A172 (cell line): ENCODE measurements at places on chromosomes 13 and 19.

DNA sequence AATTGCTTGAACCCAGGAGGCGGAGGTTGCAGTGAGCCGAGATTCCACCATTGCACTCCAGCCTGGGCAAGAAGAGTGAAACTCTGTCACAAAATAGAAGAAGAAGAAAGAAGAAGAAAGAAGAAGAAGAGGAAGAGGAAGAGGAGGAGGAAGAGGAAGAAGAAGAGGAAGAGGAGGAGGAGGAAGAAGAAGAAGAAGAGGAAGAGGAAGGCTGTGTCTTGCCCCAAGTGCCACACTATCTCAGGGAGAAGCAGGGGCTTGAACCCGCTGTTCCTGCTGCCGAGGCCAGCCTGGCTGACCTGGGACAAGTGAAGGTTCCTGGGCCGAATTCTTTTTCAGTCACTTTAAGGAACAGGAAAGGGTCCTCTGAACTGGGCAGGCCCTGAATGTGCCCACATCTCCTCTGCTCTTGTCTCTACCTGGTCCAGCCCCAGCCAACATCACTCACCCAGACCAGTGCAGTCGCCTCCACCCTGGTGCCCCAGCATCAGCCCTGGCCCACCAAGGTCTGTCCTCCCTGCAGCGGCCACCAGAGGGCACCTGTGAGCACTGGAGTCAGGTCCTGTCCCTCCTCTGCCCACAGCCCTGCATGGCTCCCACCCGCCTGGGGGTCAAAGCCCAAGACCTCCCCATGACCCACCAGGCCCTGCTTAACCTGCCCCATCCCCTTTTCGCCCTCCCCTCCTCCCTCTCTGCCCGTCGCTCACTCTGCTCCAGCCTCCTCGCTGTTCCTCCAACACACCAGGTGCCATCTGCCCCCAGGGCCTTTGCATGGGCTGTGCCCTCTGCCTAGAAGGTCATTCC lies 20.0 kb downstream of the TICAM1 start:
- DNase-seq = peak; percentile 55

GRCh38 chr13:103884101-103884723 lies 818.0 kb upstream of the SLC10A2 start:
- no peak for DNase-seq

DNA sequence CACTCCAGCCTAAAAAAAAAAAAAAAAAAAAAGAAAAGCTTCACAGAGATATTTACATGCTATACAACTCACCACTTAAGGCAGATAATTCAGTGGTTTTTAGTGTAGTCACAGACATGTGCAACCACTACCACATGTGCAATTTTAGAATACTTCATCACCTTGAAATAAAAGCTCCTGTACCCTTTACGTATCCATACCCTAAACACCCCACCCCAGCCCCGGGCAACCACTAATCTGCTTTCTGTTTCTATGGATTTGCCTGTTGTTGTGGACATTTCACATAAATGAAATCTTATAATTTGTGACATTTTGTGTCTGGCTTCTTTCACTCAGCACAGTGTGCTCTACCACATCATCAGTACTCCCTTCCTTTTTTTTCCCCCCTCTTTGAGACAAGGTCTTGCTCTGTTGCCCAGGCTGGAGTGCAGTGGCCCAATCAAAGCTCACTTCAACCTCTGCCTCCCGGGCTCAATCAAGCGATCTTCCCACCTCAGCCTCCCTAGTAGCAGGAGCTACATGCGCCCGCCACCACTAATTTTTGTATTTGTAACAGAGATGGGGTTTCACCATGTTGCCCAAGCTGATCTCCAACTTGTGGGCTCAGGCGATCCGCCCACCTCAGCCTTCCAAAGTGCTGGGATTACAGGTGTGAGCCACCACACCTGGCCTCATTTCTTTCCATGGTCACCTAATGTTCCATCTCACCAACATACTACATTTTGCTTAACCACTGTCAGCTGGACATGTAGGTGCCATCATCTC lies 4.0 kb downstream of the DDX39A start:
- DNase-seq = no peak

- no peak for DNase-seq
These were observed 43.6 kb upstream of the MTIF3 start for GRCh38 chr13:27493981-27494380.

- no peak for DNase-seq
These were observed 25.7 kb downstream of the SHC2 start for GRCh38 chr19:435056-435706.

DNA sequence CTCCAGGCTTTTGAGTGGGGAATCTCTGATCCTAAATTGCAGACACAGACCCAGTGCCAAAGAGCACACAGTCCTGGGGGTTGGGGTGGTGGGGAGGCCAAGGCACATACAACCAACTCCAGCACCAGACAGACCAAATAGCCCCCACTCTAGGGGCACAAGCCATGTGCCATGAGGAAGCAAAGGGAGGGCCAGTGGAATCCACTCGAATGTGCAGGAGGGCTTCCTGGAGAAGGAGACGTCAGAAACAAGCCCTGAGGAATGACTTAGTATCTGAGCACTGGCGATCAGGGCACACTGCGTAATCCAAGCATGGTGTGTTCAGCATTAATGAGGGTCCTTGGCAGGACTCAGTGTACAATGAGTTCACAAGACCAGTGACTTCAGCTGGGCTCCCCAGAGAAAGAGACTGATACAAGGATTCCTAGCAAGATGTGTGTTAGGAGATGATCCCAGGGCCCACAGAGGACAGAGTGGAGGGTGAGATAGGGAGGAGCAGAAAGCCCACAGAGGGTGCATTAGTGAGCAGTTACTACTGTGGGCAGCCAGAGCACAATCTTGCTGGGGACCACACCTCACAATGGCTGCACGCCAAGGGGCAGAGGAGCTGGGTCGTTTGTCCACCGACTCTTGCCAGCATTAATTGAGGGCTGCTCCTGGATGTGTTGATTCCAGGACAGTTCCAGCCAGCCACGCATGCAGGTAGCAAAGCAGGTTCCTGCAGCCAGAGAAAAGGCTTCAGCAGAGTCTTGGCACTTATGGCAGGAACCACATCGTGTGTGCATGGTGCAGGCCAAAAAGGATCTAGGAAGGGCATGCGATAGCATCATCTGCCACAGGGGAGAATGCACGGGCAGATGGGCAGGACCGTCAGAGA lies 152.6 kb upstream of the VSTM2B start:
- no peak for DNase-seq

- no peak for DNase-seq
These were observed 3.2 kb downstream of the STX10 start for GRCh38 chr19:13146763-13147563.

- DNase-seq = no peak
These were observed 6.9 kb downstream of the GYS1 start for GRCh38 chr19:48986211-48986610.

GRCh38 chr13:99566125-99567083 lies 65.1 kb downstream of the TM9SF2 start:
- no peak for DNase-seq
